RWPE1 (cell line): ENCODE measurements at places on chromosomes 1 and 21.

GRCh38 chr1:222275729-222276465 is 272.0 kb downstream of the HHIPL2 start:
- DNase-seq, result no peak

GRCh38 chr1:183840140-183840539 is 35.2 kb downstream of the RGL1 start:
- DNase-seq, result peak; percentile 41

- DNase-seq, result peak; percentile 81
Observed at GRCh38 chr21:44006017-44006619, 6.0 kb upstream of the TRAPPC10 start.

DNA sequence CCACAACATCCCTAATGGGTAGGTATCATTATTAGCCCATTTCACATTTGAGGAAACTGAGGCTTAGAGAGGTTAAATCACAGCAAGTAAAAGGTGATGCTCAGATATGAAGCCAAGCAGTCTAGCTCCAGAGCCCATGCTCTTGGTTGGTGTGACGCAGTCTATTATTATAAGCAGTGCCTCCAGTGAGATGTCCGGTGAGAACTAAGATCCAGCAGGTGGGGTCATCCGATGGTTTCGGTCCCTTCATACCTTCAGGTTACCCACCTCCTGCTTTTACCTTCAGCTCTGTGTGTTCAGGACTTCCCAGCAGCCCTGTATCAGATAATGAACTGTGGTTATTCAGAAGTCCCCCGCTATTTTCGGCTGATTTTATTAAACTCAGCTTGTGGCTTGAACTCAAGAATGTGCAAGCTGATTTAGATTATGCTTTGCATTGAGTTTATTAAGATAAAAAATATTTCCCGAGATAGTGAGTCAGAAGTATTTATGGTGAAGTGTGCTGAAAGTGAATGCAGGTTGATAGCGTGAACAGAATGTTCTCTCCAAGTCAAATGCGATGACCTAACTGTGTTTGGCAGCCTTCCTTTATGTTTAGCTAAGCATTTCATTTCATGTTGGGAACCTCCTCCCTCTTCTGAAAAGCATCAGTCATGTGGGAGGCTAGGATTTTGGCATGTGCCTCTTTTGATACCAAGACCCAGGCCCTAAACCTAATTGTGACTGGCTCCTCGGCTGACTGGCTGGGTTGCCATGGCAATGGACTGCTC is 160.9 kb upstream of the UBE2U start:
- peak; percentile 83 for DNase-seq

DNA sequence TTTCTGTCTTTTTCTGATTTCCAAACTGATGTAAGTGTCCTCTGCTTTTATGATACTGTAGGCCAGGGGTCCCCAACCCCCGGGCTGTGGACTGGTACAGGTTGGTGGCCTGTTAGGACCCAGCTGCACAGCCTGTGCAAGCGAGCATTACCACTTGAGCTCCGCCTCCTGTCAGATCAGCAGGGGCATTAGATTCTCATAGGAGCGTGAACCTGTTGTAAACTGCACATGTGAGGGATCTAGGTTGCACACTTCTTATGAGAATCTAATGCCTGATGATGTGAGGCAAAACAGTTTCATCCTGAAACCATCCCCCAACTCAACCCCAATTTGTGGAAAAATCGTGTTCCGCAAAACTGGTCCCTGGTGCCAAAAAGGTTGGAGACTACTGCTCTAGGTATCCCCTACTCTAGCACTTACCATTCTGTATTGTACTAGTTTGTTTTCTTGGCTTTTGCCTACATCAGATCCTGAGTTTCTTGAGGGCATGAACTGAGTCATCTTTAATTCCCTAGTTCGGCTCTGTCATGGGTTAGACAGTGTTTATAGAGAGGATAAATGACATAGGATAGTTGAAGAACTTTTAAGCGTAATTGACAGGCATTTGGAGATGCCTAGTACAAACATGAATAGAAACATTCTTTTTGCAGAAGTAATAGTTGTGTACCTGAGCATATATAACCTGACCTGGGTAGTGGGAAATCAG is 4.1 kb downstream of the ABCD3 start:
- peak; percentile 30 for DNase-seq

DNA sequence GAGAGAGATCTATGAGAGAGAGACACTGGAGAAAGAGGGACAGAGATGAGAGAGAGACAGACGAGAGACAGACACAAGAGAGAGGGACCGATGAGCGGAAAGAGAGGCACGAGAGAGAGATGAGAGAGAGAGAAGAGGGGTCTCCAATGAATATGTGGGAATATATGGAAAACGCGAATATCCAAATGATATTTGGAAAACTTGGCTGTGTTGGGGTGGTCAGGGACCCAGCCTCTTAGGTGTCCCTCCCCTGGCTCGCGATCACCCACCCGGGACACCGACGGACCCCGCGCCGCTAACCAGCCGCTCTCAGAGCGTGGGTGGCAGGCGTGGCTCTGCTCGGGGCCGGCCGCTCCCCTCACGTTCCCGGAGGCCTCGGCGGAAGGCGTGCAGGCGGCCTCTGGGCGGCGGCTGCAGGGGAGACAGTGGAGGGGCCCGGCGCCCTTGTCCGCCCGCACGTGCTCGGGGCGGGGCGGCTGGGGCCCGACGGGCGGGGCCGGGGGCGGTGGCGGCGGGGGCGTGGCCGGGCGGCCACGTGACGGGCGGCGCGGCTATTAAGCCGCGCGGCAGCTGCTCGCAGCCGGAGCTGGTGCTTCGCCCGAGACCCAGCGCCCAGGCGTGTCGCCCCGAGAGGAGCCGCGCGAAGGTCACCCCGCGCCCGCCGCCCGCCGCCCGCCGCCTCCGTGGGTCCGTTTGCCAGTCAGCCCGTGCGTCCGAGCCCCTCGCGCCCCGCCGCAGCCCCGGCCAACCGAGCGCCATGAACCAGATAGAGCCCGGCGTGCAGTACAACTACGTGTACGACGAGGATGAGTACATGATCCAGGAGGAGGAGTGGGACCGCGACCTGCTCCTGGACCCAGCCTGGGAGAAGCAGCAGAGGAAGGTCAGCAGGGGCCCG is at the start of gene ACTN2:
Gene ACTN2 (plus strand): TSS at position 583 of the 898 bp plus-strand sequence. CDS start 175 bp downstream, at position 758.
- peak; percentile 55 for DNase-seq

DNA sequence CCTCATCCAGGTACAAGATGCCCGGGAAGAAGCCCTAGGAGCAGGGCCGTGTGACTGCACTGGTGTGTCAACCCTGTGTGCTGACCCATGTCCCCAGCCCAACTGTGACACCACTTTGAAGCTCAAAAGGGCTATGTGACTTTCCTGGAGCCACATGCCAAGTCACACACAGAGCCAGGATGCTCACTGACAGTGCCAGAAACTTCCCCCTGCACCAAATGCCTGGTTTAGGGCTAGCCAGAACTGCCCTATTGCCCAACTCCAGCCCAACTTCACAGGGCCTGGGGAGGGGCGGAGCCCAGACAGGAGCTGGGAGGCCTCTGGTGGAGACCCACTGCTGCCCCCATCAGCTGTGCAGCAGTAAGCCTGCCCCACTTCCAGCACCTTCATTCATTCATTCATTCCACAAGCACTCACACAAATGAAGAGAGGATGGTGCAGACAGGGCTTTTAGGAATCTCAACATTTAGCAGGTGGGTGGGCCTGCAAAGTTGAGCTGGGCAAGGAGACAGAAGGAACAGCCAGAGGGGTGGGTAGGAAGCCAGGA is 36.7 kb downstream of the KCNQ4 start:
- DNase-seq, result no peak

GRCh38 chr1:161071886-161072371 is 2.2 kb upstream of the ARHGAP30 start:
- peak; percentile 64 for DNase-seq

DNA sequence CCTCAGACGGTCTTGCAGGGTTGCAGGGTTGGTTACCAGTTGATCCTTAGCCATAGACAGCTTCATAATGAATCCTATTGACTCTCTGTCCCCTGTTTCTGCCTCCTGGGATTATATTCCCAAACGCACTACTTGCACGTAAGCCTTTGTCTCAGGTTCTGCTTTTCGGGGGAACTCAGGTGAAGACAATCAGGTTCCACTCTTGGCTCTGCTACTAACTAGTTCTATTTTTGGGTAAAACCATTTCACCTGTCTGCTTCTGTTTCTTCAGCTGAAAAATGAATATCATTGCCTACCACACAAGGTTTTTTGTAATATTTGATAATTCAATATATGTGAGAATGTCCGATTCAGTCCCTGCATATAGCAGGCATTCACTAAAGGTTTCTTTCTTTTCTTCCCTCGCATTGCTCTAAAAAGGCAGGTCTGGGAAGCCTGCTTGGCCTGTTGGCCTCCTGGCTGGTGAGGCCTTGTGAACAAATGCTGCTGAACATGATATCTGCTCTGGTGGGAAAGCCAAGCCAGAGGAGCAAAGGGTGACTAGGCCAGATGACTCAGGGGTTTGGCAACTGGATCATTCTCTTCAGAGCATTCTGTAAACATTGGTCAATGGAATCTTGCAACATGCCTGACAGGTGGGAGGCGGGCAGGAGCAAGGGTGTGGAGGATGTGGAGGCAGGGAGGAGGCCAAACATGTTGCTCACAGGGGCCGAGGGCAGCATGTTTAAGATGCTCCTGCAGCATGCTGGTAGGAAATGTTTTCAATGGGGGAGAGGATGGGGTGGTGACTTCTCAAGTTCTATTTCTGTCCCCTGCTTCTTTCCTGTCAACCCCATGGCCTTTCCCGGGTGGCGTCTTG is 23.8 kb downstream of the IER5 start:
- peak; percentile 99 for DNase-seq

DNA sequence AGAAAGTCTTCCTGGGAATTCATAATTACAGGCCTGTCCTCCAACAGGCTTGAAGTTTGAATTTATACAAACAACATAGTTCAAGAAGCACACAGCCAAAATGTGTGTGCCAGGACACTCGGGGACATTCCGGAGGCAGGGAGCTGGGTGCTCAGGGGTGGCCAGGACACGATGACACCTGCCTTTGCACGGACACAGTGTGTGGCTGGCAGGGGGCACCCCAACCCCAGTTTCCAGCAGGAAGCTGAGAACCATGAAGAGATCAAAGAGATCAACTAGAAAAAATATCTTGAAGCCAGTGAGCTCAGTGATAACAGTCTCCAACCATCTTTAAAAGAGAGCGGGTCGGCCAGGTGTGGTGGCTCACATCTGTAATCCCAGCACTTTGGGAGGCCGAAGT is 32.5 kb upstream of the TRAPPC10 start:
- DNase-seq, result no peak

- no peak for DNase-seq
Observed at GRCh38 chr1:110960777-110961420, 2.8 kb downstream of the LRIF1 start.

DNA sequence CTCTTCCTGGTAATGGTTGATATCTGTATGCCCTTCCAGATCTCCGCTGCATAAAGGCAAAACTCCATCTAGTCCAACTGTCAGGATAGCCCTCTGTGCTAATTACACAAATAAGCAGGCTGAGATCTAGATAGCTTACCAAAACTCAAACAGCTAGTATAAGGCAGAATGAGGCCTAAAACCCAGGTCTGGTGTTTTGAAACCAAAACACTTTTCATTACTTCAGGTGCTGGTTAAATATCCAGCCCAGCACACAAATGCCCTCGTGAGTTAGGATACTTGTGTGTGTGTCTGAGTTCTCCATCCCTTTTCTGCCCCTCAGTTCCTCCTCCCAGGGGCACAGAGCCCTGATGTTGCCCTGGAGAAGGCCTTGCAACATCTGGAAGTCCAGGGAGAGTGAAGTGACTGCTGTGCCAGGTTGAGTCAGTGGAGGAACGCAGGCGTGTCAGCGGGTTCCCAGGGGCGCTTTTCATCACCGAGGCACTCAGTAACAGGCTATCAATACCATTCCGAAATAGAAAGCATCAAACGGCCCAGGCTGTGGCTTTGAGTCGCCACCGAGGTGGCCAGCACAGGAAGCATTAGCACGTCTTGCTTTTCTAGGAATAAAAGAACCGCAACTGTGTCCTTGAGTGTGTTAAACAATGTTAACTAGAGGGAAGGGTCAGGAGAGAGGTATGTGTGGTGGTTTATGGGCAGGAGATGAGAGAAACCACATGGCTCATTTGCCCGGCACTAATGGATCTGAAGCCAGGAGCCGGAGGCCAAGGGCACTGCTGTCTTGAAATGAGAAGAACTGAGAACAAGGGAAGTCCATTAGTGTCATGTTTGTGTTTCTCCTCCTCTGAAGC is 90.7 kb upstream of the WLS start:
- DNase-seq, result no peak

- DNase-seq, result peak; percentile 25
Observed at GRCh38 chr1:174795806-174796205, 203.9 kb upstream of the CACYBP start.

- no peak for DNase-seq
Observed at GRCh38 chr21:25243808-25244207, 363.5 kb downstream of the MRPL39 start.

GRCh38 chr1:63669151-63669961 is 76.1 kb downstream of the PGM1 start:
- DNase-seq, result no peak

DNA sequence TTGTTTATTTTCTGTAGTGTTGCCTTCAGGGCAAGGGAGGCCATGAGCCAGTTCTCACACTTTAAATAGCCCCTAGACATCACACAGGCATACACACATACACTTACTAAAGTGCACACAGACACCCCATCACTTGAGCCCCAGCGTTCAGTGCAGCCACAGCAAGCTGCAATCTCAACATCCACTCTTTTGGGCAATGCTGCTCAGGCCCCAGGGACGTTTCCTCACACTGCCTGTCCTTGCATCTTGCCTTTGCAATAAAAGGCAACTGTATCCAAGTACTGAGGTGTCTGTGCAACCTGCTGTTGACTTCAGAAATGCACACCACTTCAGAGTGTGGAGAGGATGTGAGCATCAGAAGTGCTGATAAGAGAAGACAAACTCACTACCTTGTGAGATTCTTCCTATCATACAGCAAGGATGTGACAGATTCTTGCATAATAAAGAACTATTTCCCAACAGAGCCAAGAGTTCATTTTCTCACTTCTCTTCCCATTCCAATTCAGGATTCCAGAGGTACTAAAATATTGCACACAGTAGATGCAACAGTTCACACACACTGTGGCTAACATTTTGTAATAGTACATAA is 36.2 kb downstream of the IRF2BP2 start:
- DNase-seq, result no peak

GRCh38 chr1:109255678-109256077 is 6.3 kb downstream of the CELSR2 start:
- no peak for DNase-seq

DNA sequence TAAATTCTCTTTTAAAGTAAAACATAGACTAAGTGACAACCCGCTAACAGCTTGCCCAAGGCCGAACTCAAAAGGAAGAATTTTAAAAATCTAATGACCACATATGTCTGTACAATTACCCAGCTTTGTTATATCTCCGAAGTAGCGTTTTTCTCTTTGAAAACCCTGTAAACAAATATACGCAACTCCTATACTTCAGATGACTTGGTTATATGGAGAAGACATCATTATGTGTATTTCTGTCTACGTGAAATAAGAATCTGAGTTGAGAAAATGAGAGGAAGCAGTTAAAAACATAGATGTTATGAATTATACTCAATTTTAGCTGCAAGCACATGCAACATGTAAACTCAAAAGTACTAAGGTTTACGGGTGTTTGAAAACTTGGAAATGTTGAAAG is 2.0 kb downstream of the PBX1 start:
- DNase-seq, result no peak

GRCh38 chr1:168504064-168504837 is 39.5 kb downstream of the XCL2 start:
- no peak for DNase-seq
